ENCODE measurements at places on chromosomes 11 and 22. TPM values are rescaled to one million over a fixed set of nuclear protein-coding genes. Genes with fewer than 3 reads are reported as not detected.

DNA sequence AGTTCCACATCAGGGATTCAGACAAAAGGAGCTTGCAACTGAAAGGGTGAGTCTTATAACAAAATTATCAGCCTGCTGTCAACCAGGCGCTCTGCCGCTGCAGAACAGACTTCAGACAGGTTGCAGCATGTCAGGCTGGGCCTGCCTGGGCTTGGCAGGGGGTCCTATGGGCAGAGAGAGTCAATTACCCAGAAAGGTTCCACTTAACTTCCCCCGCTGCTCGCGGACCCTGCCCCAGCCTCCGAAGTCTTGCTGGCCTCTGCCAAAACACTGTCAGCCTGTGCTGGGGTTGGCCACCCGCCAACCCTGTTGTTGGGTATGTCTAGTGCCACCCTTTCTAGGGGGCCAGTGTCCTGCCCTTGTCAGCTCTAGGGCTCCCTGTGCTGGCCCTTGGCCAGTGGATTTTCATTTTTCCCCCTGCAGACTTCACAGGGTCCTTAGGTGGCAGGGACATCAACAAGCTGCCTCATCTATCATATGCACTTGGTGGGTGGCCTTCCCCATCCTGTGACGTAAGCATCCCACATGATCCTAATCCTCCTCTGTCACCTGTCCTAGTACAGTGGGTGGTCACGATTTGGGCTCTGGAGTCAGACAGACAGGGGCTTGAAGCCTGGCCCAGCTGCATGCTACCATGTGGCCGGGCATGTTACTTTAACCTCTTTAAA, 166.5 kb upstream of the CADM1 start:
- DNase-seq, result no peak

DNA sequence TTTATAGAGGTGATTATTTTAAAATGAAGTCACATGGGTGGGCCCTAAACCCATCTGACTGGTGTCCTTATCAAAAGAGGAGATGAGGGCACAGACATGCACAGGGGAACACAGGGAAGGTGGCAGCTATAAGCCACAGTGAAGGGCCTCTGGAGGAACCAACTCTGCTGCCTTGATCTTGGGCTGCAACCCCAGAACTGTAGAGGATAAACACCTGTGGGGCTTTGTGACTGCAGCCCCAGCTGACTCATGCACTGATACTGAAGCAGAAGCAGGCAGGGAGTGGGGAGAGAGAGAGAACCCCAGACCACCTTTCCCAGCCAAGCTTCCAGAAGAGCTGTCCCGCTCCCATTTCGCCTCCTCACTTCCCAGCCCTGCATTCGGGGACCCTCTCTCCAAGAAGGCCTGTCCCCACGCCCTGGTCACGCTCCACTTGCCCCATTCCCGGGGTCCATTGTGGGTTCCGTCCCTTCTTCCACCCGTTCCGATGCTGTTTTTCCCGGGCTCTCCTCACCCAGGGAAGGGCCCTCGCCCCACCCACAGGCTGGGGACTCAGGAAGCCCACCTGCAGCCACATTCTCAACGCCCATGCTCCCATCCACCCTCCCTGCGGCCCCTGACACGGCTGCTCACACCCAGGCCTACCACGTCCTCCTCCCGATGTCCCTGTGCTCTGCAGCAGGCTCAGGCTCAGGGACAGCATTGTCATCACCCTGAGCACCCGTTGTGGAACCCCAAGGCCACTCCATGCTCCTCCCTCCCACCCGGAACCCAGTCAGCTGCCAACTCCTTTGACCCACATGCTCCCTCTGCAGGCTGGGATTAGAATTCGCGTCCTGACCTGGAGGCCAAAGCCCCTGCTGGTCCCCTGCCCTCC, 90.8 kb upstream of the SHANK2 start:
- DNase-seq, result peak; percentile 45

DNA sequence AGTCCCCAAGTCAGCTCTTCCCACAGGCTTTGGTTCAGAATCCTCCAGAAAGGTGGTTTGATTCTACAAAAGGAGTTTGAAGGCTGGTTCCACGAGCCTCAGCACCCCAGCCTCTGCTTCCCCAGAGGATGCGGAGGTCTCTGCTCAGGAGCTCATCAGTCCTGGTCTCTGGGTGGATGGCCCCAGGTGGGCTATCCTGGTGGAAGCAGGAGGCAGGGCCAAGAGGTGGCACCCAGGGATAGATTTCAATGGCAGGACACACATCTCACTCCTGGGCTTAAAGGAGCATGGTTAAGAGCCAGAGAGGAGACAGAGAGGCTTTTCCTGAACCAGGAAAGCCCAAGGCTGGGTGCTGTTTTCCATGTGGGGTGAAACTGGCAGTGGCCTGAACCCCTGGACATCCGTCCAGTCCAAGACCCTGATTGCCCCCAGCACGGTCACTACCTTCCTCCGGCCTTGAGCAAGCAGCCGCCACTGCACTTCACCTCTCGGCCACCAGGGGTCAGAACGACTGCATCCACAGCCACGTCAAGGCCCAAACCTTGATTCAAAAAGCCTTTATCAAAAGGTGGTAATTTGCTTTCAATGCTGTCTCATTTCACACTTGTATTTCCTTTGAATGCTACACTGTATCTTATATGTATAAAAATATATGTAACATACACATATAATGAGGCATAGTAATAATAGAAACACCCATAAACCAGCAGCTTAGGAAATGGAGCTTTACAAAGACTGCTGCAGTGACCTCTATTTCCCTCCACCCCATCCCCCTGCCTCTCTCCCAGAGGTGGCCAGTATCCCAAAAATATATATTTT, 19.3 kb upstream of the FXYD2 start:
- DNase-seq, result peak; percentile 66

GRCh38 chr11:107006076-107006833, 12.0 kb downstream of the GUCY1A2 start:
- DNase-seq, result no peak

DNA sequence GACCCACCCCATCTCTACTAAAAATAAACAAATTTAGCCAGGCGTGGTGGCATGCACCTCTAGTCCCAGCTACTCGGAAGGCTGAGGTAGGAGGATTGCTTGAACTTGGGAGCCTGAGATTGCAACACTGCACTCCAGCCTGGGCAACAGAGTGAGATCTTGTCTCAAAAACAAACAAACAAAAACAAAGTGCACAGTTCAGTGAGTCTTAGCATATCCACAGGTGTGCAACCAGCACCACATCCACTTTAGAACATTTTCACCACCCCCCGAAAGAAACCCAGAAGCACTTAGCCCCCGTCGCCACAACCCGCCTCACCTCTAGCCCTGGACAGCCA, 27.4 kb downstream of the MB start:
- no peak for DNase-seq

GRCh38 chr11:131203040-131203439, 167.4 kb upstream of the NTM start:
- DNase-seq, result no peak

GRCh38 chr11:95373241-95373640, 142.2 kb upstream of the SESN3 start:
- DNase-seq, result no peak

GRCh38 chr11:124841201-124841600, 24.0 kb upstream of the ROBO3 start:
- peak; percentile 38 for DNase-seq

DNA sequence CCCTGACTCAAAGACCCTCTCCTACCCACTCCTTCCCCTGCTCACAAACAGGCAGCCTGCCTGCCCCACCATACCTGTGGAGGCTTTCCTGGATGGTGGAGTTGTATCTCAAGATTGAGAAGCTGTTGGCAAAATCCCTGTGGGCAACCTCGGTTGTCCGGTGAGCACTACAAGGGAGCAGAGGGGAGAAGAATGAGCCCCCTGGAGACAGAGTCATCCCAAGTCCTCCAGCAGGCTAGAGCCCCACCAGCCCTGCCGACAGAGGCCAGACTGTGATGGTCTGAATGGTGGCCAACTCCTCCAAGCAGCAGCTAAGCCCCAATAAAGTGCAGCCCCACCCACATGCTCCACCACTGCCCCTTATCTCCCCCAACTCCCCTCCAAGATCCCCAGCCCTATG, 17.5 kb downstream of the TMPRSS13 start:
- no peak for DNase-seq

NRXN2 gene
- 0.51 TPM for total RNA-seq

- DNase-seq, result peak; percentile 88
Observed at GRCh38 chr11:124644426-124645280, 22.0 kb downstream of the TBRG1 start.

DNA sequence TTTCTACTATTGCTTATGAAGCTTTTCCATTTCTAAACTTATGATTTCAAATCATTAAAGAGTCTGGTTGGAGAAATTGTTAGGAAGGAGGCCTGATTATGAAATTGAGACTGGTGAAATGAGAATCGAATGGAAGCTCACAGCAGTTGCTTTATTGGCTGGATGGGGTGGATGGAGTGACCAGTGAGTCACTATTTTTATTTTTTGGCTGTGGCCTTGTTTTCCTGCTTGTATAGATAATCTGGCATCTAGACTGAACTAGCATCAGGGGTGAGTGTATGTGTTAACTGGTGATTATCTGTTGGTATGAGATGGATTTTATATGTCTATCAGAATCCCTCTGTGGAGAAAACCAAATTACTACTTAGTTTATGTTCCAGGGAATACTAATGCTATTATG, 36.2 kb downstream of the UVRAG start:
- DNase-seq, result peak; percentile 61

- DNase-seq, result no peak
Observed at GRCh38 chr11:87859636-87860035, 315.6 kb downstream of the RAB38 start.

PHF21B gene
- not detected for total RNA-seq

FOSL1 gene
- 80.6 TPM for total RNA-seq

LDLRAD3 gene
- 3.3 TPM for total RNA-seq

DNA sequence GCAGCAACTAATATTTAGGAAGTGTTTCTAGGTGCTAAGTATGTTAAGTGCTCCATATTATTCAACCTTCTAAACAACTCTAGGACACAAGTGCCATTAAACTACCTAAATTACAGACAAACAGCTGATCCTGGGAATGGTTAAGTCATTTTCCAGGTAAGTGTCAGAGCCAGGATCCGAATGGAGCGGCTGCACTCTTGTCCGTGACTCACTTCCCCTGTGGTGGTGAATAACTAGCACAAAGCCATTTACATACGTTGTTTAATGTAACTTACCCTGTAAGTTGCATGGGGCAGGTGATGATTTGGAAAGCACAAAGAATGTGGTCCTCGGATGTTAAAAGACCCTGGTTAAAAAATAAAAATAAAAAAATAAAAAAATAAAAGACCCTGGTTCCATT, 8.8 kb upstream of the PRG2 start:
- no peak for DNase-seq

EMID1 gene
- total RNA-seq, result not detected

- DNase-seq, result peak; percentile 29
Observed at GRCh38 chr11:2708151-2708581, 8.4 kb upstream of the KCNQ1OT1 start.

GRCh38 chr22:35524966-35525686, 15.5 kb upstream of the RASD2 start:
- peak; percentile 47 for DNase-seq

GRCh38 chr11:106061954-106062949, 14.9 kb downstream of the KBTBD3 start:
- no peak for DNase-seq

C1QTNF4 gene
- total RNA-seq, result not detected

GRCh38 chr11:59009661-59010060, 70.4 kb downstream of the GLYATL1 start:
- DNase-seq, result no peak

UPK2 gene
- total RNA-seq, result not detected

- DNase-seq, result no peak
Observed at GRCh38 chr22:48699511-48699910, 1128.2 kb downstream of the BRD1 start.

TYR gene
- not detected for total RNA-seq

GRCh38 chr22:26547426-26547825, 35.2 kb upstream of the TFIP11 start:
- peak; percentile 14 for DNase-seq

GRCh38 chr22:22936915-22937656, 49.5 kb downstream of the IGLL5 start:
- DNase-seq, result no peak

- no peak for DNase-seq
Observed at GRCh38 chr11:73399636-73400035, 23.4 kb downstream of the RELT start.

DNA sequence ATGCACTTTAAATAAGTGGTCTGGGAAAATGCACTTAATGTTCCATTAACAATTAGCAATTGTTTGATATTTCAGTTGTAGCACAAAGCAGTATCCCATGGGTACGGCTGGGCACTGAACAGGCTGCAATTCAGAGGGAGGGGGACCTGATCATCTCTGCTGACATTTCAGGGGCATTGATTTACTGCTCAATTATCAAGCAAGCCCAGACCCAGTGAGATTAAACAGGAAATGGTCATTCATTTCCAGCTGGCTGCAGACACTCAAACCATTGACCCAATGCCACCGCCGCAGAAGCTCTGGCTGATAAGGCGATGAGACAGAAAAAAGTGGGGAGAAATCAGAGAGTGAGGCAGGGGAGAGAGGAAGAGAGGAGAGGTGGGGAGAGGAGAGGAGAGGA, 1.2 kb downstream of the GPR83 start:
- no peak for DNase-seq

ARHGAP42 gene
- total RNA-seq, result 2.3 TPM

DNA sequence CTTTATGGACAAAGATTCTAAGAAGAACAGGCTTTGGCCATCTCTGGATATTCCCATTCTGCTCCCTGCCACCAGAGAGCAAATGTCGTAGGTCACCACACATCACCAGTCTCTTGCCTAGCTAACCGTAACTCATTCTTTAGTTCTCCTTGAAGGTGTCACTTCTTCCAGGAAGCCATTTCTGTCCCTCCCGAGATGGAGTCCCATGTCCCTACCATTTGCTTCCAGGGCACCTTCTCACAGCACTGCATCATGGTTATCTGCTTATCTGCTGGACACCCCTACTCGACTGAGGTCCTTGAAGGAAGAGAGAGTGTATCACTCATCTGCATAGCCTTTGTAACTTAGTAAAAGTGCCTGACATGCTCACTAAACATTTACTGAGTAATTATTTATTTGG, 47.6 kb downstream of the FAM83F start:
- DNase-seq, result no peak

- DNase-seq, result no peak
Observed at GRCh38 chr11:28808771-28809170, 700.6 kb downstream of the METTL15 start.

GRCh38 chr11:57203359-57203758, 21.6 kb downstream of the LRRC55 start:
- peak; percentile 8 for DNase-seq

P2RX3 gene
- not detected for total RNA-seq

Data from GM23248 (cell line).